RCC 7860 (cell line): ENCODE measurements at places on chromosomes 7 and 10.

DNA sequence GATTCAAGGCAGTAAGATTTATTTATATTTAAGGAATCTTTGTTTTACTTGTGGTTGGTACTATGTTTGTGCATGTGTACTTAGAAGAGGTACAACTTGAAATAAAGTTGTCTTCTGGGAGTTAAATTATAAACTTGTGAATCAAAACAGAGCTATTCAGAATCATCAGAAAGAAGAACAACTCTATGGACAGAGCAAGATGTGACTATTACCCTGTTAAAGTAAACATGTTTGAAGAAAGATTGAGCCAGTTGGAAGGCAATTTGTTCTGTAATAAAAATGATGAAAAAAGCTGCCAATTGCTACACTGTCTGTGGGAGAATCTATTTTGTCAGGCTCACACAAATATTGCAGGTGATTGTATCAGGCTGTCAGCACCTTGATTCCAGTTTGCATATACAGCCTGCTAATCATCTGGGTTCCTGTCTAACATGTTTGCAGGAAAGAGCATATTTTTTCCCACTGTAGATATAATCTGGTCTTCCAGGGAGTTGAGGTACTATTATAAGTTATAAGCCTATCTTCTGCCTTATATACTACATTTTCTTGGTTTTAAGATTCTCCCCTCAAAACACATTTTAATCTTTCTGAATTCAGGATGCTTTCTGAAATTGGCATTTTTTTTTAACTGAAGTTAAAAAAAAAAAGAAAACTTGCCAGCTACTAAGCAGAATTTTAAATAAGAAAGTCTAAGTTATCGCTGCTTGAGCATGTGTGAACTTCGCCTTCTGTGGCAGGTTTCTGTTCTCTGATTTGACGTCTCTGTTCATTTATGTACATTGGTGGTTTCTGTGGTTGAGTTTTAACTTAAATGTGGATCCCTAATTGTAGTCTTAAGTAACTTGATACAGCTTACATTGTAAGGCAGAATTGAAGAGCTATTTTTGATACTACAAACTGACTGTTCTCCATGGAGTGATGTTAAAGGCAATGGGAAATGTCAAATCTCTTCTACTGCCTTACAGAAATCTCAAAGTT lies 46.0 kb downstream of the ZNRF2 start:
- no peak for DNase-seq

- DNase-seq = no peak
These were observed 2.8 kb downstream of the GIMAP5 start for GRCh38 chr7:150740053-150740452.

- DNase-seq = no peak
These were observed 72.8 kb downstream of the PDE1C start for GRCh38 chr7:31997423-31997822.

GRCh38 chr10:78248651-78249464 lies 215.2 kb downstream of the RPS24 start:
- DNase-seq = no peak

- DNase-seq = no peak
These were observed 203.1 kb downstream of the TMEM26 start for GRCh38 chr10:61250131-61250530.

- no peak for DNase-seq
These were observed 338.8 kb upstream of the SHH start for GRCh38 chr7:156151078-156151477.

DNA sequence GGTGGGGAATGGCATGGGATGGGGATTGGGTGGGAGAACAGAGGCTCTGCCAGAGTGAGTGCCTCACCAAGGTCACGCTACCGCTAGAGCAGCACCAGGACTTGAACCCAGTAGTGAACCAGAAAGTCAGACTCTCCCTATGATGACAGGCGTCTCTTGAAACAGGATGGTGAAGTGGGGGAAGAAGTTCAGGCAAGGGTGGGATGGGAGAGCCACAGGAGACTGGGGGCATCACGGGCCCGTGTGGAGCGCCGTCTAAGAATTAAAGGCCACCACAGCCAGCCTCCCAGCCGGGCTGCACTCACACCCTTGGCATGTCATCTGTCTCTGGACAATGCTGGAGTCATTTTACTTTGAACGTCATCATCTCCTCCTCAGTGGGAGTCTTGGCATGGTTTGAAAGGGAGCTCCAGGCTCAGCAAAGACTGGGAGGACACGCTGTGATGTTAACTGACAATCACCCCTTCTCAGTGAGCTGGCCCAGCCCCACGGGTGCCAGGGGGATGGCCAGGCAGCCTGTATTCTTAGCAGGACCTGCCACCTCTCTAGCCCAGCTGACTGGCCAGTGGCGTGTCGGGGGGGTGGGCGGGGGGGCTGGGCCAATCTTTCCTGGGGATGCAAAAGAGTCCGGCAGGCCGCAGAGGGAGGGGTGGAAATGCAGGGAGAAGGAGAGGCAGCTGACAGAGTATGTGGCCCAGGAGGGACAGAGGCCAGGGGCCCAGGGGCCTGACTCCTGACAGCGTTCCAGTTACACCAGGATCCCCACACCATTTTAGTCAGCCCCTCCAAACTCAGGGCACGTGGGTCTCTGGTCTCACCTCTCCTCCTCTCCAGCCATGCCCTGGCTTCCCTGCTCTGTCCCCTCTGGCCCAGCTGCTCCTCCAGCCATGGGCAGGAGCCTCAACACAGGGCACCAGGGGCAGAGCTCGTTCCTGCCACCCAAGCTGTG lies 96.2 kb downstream of the VOPP1 start:
- DNase-seq = peak; percentile 25

DNA sequence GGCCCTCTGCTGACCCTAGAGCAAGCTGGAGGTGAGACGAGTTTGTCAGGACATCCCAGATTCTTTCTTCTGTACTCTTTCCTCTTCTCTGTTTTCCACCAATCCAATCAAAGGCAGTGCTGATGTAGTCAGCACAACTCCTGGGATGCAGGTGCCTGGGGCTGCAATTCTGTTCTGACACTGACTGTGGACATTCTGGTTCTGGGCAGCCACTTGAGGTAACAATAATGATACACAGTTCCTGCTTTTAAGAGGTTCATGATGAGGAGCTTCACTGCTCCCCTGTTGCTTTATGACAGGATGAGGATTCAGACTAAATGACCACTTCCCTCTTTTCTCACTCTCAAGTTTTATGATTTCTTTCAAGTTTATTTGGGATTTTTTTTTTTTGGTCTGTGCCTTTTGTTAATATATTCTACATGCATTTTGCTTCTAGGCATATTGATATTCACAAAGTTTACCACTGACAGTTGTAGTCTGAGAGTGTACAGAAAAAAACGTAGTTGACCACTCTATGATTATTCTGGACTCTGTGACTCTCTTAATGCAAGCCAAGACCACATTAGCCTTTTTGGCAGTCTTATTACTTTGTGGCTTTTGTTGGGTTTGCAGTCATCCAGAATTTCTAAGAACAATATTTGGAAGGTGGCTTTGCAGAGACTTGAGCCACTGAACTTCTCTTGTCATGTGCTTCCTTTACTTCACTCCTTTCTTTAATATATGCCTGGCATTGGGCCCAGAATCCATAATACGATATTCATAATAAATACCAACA lies 247.6 kb downstream of the AUTS2 start:
- DNase-seq = no peak

GRCh38 chr10:623014-623413 lies 66.5 kb downstream of the DIP2C start:
- no peak for DNase-seq

DNA sequence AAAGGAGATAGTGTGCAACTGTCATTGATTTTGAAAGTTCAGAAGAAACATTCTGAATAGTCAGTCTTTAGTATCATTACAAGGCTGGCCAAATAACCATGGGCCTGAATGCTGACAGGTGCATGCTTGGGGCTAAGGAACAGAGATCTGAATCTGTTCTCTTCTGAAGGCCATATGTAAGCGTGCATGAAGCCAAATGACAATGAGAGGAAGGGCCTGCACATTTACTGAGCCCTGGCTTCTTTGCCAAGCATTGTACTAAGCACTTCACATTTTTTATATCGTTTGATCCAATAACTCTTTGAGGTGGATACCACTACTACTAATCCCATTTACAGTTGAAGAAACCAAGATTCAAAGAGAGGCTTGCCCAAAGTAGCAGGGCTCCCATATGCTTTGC lies 22.5 kb upstream of the TIAL1 start:
- no peak for DNase-seq

- no peak for DNase-seq
These were observed 251.9 kb upstream of the ZNF32 start for GRCh38 chr10:43900571-43900970.

GRCh38 chr10:65571011-65571570 lies 1354.7 kb upstream of the LRRTM3 start:
- no peak for DNase-seq

DNA sequence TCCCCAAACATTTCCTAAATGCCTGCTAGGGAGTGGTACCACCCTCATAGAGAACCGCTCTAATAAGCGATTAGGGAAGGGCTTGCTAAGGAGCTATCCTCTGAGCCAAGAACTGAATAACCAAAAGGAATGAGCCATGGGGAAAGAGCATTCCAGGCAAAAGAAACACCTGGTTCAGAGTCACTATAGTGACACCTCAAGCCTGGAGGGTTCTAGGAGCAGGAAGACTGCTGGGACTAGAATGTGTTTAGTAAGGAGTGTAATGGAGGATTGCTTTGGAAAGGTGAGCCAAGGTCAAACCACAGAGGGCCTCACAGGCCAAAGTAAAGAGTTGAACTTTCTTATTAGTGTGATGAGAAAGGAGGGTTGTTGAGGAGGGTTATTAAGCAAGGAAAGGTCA lies 38.7 kb upstream of the NRBF2 start:
- DNase-seq = no peak

DNA sequence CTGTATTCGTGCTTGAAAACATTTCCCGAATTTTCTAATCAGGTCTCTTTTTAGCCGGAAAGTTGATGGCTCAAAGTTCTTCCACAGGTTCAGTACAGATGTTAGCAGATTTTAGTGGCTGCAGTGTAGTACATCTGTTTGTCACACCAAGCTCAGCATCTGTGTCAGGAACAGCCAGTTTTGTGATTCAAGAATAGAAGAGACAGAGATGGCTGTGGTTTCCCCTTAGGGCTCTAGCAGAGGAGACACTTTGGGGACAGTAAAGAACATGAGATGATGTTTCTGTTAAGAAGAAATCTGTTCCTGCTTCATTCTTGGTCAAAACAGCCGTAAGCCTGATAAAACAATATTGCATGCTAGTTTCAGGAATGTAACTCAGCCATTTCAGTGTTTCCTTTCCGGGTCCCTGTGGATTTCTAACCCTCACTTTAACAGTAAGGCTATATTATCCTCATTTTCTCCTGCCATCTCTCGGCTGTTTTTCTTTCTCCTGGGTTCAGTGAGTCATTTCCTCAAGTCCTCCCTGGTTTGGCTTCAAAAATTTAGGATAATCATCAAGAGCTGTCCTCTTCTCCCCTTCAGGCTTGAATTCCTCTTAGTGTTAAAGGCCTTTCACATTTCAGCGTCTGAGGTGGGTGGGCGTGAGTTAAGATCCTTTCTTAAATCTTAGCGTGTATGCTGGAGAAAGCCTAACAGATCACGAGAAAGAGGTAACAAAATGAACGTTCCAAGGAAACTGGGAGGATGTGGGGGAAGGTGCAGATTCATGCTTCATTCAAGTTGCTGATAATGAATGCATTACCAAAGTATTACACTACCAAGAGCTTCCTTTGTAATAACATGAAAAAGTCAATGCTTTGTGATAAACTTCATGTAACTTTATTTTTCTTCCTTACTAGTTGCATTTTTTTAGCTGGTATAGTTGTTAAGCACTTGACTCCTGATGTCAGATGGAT lies 37.1 kb upstream of the BICC1 start:
- peak; percentile 31 for DNase-seq

DNA sequence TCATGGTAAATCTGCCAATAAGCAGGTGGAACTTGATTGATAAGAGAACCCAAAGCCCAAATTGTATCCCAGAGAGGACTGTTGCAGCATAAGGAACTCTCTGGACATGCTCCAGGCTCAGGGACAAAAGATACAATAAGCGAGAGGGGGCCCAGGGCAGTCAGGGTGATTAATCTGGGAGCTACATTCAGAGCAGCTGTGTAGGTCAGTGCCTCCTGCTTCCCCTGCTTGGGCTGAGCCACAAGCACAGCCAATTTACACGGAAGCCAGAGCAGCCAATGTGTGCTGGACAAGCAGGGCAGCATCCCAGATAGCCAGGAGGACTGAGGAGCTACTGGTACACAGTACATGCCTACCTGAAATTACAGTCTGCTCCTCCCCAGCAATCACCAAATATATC lies 24.2 kb downstream of the MYPN start:
- DNase-seq = no peak

- no peak for DNase-seq
These were observed 199.1 kb downstream of the CALN1 start for GRCh38 chr7:72213081-72213480.

DNA sequence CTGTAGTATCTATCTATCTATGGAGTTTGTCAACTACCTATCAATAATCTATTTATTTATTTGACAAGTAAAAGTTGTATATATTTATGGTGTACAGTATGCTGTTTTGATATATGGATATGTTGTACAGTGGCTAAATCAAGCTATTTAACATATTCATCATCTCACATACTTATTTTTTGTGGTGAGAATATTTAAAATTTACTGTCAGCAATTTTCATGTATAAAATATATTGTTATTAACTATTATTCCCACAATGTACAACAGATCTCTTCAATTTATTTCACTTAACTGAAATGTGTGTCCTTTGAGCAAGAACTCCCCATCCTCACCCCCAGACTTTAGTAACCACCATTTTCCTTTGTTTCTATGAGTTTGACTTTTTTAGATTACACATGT lies 14.5 kb downstream of the AGR3 start:
- DNase-seq = no peak

- DNase-seq = no peak
These were observed 27.6 kb downstream of the GCC1 start for GRCh38 chr7:127557803-127558202.

DNA sequence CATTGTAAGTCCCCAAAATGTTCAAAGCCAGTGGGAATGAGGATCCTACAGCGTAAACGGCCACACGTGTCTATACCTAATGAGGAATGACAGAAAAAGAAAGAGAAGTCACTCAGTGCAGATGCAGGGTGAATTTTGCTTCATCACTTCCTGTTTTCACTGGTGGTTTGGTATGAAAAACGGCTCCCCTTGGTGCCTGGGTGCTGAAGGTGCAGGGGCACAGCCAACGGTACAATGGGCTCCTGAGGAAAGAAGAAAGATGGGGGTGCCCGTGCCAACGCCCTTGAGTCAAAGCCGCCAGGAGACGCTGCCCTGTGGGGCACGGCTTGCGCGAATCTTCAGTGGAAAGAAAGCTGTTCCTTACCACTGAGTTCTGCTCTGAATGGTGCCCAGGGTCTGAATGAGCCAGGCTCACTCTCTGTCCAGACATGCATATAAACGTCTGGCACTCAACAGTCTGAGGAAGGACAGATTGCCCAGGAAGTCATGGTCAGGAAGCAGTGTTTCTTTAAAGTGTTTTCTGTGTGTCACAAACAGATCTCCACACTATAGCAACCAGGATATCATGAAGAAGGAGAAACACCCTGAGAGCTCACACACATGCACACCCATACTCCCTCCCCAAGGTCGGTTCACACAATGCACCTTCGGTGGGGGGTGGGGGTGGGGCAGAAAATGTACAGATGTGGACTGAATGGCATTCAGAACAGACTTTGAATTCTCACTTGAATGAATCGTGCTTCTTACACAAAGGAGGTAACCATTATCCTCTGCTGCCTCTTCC lies 105.8 kb downstream of the ELMO1 start:
- no peak for DNase-seq

GRCh38 chr7:28474640-28475039 lies 62.3 kb downstream of the CREB5 start:
- no peak for DNase-seq

GRCh38 chr7:85000735-85001350 lies 186.0 kb downstream of the SEMA3D start:
- no peak for DNase-seq
